Activated naive CD4-positive, alpha-beta T cell treated with anti-CD3 and anti-CD28 coated beads, Interleukin-2, amount 50 U/mL, for 72 hours (primary cell): ENCODE measurements at places on chromosomes 6 and 20. TPM values are rescaled to one million over a fixed set of nuclear protein-coding genes. Genes with fewer than 3 reads are reported as not detected.

Gene BACH2
- total RNA-seq = 48.7 TPM

- DNase-seq = no peak
These were observed 7.8 kb downstream of the OR2A4 start for GRCh38 chr6:131693384-131693783.

DNA sequence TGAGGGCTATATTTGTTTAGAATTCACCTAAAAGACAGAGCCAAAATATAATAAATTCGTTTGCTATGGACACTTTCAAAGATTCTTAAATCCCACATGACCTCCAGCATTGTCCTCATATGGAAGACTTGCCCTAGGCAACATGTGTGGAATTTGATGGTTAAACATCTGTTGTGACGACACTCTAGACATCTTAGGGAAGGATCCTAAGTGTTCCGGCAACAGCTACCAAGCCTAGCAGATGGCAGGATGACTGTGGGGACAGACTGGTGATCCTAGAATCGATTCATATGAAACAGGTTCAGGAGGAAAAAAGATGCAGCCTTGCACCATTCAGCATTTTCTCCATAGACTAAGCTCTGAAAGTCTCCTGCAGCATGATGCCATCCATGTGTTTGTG, 77.6 kb upstream of the BACH2 start:
- DNase-seq = no peak

Gene ADTRP
- total RNA-seq = 33.5 TPM

Gene PRRT1
- total RNA-seq = 0.77 TPM

- DNase-seq = peak; percentile 47
These were observed 4.4 kb upstream of the TUBB1 start for GRCh38 chr20:59014680-59015389.

DNA sequence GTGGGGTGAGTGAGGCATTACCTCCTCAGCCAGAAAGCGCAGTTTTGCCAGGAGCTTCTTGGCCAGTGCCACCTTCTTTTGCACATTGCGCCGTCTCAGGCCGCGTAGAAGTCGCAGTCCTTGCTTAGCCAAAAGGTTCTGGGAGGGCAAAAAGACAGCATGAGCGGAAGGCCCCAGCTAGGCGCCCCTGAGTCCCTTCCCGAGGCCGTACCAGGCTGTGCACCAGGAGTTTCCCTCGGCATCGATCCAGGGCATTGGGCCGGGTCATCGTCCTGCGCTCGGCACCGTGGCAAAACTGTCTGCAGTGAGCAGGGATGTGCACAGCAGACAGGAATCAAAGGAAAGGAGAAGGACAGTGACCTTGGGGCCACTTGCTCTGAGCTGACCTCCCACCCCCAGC, 20.2 kb upstream of the SPAG4 start:
- no peak for DNase-seq

Gene ERVFRD-1
- not detected for total RNA-seq

- DNase-seq = peak; percentile 54
These were observed 21.3 kb upstream of the HFE start for GRCh38 chr6:26065952-26066380.

DNA sequence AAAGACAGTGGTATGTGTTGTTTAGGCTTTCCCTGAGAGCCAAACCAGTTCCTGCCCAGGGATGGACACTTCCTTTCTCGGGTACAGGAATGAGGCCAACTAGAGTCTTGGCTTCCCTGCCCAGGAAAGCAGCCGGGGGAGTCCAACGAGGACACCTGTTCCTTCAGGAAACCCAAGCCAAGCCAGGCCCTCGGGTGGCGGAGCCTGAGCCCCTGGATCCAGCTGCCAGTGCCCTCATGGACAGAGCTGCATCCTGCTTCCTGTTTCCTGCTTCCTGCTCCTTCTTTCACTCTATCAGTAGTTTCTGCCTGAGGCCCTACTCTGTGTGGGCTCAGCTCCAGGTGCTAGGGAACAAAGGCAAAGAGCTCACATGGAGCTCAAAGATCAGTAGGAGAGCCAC, 7.9 kb upstream of the SIRPA start:
- no peak for DNase-seq

DNA sequence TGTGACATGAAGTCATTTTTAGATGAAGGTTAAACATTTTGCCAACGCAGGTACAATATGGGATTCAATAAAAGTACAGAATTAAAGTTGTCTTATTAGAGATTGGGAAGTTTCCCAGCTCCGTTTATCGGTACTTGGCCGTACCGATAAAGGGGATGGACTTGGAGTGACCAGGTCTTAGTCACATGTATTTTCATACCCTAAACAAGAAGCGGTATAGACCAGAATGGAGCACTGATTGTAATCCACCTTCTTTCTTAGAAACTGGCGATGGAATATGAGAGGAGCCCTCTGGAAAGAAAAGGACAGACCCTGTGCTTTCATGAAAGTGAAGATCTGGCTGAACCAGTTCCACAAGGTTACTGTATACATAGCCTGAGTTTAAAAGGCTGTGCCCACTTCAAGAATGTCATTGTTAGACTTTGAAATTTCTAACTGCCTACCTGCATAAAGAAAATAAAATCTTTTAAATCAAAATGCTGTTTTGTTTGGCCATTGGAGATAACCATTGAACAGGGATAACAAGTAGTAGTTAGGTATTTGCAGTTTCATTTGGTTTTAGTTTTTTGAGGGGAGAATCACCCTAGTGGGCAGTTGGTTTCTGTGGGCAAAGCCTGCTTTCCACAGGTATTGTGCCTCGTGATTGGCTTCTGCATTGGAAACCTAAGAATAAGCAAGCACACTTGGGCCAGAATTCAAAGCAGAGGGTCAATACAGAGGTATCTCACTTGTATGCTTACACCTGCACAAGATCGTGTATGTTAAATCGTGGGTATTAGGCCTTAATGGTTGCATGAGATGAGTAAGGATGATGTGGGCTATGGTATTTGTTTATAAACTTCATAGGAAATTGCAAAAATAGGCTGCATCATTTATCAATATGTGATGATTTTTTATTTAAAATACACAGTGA, 11.2 kb upstream of the ZNFX1 start:
- no peak for DNase-seq

DNA sequence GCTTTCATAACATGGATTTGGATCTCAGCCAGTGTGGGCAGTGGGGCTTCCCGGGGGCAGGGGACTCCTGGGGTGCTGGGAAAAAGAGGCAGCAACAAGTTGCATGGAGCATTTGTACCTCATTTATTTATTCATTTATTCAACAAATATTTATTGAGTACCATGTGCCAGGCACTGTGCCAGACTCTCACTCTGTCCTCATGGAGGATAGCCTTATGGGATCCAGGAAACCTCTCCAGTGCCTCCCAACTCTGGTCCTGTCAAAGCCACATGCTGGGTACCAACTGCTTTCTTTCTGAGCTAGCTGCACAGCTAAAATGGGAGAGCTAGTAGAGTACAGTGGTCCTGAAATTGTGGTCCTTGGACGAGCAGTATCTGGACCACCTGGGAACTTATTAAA, 87.8 kb upstream of the EPB41L1 start:
- no peak for DNase-seq

DNA sequence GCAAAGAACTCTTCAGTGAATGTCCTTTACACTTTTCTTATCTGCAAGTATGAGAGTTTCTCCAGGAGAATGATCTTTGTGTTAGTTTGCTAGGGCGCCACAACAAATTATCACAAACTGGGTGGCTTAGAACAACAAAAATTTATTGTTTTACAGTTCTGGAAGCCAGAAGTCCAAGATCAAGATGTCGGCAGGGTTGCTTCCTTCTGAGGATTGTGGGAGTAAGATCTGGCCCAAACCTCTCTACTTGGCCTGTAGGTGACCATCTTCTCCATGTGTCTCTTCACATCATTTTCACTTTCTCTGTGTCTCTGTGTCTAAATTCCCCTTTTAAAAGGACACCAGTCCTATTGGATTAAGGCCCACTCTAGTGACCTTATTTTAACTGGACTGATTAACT, 103.0 kb downstream of the ADTRP start:
- no peak for DNase-seq

GRCh38 chr20:48404598-48404997, 423.2 kb downstream of the PREX1 start:
- no peak for DNase-seq

GRCh38 chr6:157264701-157265100, 58.6 kb downstream of the TMEM242 start:
- no peak for DNase-seq

DNA sequence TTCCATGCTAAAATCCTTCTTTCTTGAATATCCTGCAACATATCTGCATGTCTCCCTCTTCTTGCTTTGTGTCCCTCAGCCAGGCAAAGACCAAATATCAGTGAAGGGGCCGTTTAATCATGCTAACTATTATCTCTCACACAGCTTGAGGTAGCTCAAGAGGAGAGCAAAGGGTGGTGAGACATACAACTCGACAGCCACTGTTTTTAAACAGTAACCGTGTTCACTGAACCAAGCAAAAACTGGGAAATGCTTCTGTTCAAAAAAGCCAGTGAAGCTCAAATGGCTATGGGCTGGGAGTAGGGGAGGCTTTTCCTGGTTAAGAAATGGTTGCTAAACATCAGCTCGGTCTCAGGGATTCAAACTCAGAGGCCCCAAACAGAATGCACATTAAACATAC, 83.4 kb downstream of the MAP7 start:
- DNase-seq = no peak

GRCh38 chr6:100161782-100162365, 167.9 kb upstream of the MCHR2 start:
- no peak for DNase-seq

DNA sequence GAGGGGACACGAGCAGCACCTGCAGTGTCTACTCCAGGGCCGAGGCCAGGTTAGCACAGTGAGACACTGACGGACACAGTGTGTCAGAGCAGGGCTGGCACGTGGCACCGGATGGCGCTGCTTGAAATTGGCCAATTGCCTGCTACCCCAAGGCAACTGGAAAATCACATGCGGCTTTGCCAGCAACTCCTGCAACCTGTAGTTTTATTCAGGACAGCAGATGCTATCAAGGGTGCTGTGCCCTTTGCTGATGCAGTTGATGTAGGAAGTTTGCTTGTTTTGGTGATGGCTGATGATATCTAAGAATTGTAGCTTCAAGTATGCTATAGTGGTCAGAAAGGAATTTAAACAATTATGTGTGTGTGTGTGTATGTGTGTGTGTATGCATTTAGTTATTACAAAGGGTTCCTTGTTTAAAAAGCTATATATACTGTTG, 25.9 kb downstream of the RIN2 start:
- DNase-seq = no peak

DNA sequence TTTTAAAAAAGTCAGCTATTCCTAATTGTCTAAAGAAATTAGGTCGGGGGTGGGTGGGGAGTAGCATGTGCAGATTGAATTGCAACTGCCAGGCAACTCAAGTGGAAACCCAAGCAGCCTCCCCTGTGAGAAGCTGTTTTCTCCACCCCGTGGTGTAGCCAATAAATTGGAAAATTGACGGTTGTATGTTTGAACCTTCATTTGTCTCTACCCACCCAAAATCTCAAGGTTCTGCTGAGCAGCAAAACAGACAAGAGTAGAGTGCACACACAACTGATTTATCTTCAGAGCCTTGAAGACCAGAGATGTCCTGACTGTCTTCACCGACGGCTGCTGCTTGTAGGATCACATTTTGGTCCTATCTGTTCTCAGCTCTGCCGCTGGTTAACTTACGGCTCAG, 88.5 kb downstream of the DTD1 start:
- DNase-seq = no peak

- no peak for DNase-seq
These were observed 42.7 kb downstream of the DAAM2 start for GRCh38 chr6:39834866-39835265.

DNA sequence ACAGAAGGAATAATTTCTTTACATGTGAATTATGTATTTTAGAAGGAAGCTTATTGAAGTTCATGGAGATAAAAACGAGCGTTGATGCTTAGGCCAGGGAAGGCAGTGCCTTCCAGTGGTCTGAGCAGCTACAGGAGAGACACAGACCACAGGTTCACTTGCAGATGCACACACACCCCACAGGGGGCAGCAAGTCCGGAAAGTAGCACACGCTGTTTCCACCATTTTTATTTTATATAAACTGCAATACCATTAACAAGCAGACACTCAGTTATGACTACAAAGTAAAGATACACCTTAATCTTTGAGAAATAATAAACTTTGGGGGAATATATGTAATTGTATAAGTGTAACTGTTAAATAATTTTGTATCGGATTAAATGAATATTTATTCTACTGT, 13.5 kb upstream of the DACT2 start:
- DNase-seq = no peak

DNA sequence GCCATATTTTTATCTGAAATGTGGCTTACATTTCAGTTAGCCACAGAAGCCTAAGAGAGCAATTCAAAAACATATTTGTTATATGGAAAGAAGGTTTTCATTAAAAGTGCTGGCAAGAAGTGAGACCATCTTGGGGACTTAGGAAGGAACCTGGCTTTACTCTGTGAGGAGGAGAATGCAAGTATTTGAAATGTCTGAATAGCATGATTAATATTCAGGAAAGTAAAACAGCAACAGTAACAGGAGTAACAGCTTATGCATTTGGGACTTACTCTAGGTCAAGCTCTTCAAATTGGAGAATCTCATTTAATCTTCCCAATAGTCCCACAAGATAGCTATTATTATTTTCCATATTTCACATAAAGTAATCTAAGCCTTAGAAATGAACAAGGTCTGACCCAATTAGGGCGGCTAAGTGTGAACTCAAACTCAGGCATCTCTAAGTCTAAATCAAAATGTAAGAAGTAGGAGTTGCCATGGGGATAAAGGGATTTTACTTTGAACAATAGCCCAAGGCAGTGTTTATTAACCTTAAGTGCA, 816.5 kb downstream of the BCKDHB start:
- no peak for DNase-seq

Gene BMP7
- not detected for total RNA-seq

Gene MATN4
- total RNA-seq = 0.11 TPM

- DNase-seq = no peak
These were observed 12.9 kb upstream of the NT5E start for GRCh38 chr6:85436939-85437495.

DNA sequence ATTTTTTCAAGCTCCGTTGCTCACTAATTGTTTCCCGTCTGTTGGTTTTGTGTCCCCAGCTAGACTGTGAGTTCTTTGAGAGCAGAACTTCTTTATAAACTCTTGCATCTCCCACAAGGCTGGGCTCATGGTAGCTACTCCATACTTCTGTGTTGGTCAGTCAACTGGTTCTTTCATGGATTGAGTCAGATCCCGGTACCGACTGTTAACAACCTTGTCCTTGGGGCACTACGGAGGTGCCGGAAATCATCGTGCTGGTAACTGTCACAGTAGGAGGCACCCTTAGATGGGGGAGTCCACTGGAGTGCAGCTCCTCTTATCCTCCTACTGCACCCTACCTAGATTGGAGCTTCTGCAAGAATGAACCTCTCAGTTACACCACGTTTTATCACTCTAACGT, 8.6 kb upstream of the STX16 start:
- DNase-seq = peak; percentile 18

- no peak for DNase-seq
These were observed 7.7 kb upstream of the SAMHD1 start for GRCh38 chr20:36959242-36959641.

DNA sequence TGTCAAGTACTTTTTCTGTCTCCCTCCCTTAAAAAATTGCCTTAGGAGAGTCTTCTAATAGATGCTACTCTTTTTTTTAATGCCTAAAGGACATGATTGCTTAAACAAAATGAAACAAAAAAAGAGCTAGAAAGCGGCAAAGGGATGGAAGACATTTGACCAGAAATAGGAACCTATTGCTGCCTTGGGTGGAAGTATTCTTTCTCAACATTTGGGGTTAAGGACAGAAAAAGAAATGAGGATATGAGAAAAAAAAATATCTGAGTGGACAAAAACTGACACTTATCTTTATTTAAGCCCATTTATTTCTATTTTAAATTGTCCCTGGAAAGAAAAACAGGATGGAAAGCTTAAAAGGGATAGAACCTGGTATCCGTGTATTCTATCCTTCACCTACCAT, 664.9 kb upstream of the CITED2 start:
- no peak for DNase-seq

Gene EXOC2
- total RNA-seq = 30.7 TPM

Gene TRIM40
- 0.12 TPM for total RNA-seq
